PC-3 (cell line): ENCODE measurements at places on chromosomes 1 and 21. TPM values are rescaled to one million over a fixed set of nuclear protein-coding genes. Genes with fewer than 3 reads are reported as not detected.

DNA sequence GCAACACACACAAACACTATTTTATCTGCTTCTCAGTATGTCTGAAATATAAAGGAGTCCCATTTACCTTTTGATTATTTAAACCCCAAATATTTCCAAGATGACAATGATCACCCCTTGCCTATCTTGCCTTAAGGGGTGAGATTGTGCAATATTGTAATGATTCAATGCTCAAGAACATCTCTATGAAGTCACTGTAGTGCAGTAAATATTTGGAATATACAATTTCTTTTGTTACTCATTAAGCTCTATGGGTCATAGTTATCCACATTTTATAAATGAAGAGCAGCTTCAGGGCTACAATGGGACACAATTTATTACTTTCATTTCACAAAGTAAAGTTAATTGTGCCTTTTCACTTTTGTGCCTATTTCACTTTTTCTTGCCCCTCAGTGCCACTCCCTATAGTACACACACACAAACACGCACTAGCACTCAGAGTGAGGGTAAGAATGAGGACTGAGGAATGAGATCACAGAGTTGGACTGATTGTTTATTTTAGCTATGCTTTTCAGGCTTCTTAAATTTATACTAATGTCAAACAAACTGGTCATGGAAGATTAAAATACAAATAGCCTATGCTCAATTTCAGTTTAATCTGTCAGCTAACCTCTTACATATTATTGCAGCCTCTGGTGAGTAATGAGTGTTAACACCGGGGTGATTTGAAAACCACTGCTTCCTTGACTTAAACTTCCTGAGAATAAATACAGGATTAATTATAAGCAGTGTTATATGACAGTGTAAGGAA is 521.0 kb upstream of the B3GALT2 start:
- no peaks in the 10 kb centered on the region for H3K36me3 ChIP-seq
- H3K4me1 ChIP-seq, result peaks cover 13% of the 10 kb centered on the region
- peak overlapping the region; percentile 30; the same call in 1 of the 2 replicates for H3K4me3 ChIP-seq
- no peaks in the 10 kb centered on the region for H3K27me3 ChIP-seq
- peak; percentile 74 for DNase-seq

DNA sequence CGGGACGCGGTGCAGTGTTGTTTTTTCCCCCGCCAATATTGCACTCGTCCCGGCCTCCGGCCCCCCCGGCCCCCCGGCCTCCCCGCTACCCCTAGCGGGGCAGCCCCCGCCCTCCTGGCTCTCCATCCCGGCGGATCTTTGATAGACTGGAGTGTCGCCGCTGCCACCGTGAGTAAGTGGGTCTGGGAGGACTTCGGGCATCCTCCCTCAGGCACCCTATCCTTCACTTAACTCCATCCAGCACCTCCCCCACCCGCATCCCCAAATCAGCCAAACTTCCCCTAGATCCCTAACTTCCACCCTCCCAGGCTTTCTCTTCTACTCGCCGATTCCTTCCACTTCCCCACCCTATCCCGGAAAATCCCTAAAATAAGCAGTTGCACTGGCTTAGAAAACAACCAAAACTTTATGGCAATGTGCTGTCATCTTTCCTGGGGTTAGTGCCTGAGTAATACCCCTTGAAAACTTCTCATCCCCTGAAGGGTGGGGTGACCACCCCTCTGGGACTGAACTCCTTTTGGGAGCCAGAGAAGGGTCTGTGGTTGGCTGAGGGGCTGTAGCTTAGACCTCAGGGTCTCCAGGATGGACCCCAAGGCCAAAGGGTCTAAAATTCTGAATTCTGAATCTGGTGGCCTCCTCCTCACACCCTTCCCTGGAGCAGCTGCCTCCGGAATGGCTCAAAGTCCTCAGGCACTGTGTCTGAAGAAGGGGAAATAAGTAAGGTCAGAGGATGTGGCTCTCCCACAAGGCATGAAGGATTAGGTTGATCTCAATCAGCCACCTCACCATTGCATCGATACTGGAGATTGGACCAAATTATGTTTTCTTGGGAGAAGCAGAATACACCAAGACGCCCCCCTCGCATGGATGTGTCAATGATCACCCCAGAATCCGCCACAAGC is 12.2 kb downstream of the THBS3 start:
- no peaks in the 10 kb centered on the region for H3K27me3 ChIP-seq
- H3K4me1 ChIP-seq, result peaks cover 27% of the 10 kb centered on the region
- peak overlapping the region; percentile 70 for H3K4me3 ChIP-seq
- no peak for DNase-seq

The MASP2 gene
- total RNA-seq, result 0.26 and 0.92 TPM in 2 replicates

The MYOC gene
- not detected in 2 replicates for total RNA-seq

GRCh38 chr1:18535391-18536210 is 54.9 kb downstream of the KLHDC7A start:
- no peak overlapping the region for H3K4me3 ChIP-seq
- H3K36me3 ChIP-seq, result no peaks in the 10 kb centered on the region
- peaks cover 67% of the 10 kb centered on the region for H3K27me3 ChIP-seq
- no peaks in the 10 kb centered on the region for H3K4me1 ChIP-seq
- H3K27ac ChIP-seq, result no peak overlapping the region

- H3K27ac ChIP-seq, result no peak overlapping the region
- DNase-seq, result peak; percentile 83
- no peaks in the 10 kb centered on the region for H3K36me3 ChIP-seq
Measured at GRCh38 chr1:99481391-99481996, 164.4 kb upstream of the PALMD start.

GRCh38 chr1:109796484-109797302 is 33.0 kb upstream of the EPS8L3 start:
- H3K4me1 ChIP-seq, result peaks cover 25% of the 10 kb centered on the region
- DNase-seq, result no peak
- H3K27me3 ChIP-seq, result no peaks in the 10 kb centered on the region
- H3K27ac ChIP-seq, result no peak overlapping the region

DNA sequence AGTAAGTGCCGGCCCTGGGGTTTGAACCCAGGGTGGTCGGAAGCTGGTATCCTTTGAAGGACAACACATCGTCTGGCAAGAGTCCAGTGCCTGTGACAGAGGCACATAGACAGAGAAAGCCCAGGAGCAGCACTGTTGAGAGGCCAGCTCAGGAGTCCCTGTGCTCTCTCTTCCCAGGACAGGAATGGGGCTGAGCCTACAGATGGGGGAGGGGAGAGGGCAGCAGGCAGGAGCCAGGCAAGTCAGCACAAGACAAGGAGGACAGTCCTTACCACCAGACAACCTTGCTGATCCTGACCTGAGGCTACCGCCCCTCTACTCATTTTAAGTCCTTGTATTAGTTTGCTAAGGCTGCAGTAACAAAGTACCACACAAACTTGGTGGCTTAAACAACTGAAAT is 27.7 kb upstream of the SYT6 start:
- DNase-seq, result no peak
- peaks cover 19% of the 10 kb centered on the region; the same call in 1 of the 2 replicates for H3K27me3 ChIP-seq
- no peaks in the 10 kb centered on the region for H3K36me3 ChIP-seq
- H3K4me1 ChIP-seq, result peaks cover 6% of the 10 kb centered on the region; the same call in 1 of the 2 replicates
- no peak overlapping the region for H3K4me3 ChIP-seq

DNA sequence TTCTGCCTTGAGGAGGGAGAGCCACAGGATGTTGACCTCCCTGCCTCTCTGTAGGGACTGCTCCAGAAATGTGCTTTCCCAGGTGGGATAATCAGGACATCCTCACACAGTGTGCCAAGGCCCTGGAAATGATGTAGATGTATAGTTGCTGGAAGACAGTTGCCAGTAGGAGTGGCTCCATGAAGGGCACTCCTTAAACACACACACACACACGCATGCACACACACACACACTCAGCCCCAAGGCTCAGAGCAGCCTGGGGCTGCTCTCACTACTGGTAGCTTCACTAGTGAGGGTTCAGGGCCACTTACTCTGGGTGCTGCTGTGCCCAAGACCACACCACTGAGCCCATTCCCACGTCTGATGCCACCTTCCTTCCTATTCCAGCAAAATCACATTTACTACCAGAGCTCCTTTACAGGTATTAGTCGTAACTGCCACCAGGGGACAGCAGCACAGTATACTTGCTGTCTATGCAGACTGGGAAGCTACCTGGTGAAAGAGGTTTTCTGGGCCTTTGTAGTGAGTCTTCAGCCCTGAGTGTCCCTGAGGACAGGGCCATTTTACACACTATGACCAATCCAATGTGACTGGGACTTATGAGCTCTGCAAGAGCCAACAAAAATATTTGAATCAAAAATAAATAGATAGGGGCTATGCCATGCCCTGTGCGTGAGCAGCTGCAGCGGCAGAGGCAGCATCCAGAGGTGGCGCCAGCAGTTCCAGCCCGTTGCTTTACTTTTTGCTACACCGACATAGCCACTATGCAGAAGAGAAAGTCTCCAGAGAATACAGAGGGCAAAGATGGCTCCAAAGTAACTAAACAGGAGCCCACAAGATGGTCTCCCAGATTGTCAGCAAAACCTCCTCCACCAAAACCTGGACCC is 15.0 kb downstream of the CRNN start:
- no peak overlapping the region for H3K4me3 ChIP-seq
- H3K4me1 ChIP-seq, result no peaks in the 10 kb centered on the region
- no peaks in the 10 kb centered on the region for H3K36me3 ChIP-seq
- DNase-seq, result peak; percentile 54
- H3K27ac ChIP-seq, result no peak overlapping the region

DNA sequence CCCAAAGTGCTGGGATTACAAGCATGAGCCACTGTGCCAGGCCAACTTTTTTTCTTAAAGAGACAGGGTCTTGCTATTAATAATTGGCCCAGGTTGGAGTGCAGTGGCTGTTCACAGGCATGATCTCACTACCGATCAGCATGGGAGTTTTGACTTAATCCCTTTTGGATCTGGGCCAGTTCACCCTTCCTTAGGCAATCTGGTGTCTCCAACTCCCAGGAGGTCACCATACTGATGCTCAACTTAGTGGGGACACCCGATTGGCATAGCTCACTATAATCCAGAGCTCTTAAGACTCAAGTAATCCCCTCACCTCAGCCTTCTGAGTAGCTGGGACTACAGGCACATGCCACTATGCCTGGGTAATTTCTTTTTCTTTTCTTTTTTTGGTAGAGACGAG is 64.2 kb upstream of the SCYL3 start:
- no peaks in the 10 kb centered on the region for H3K27me3 ChIP-seq
- H3K27ac ChIP-seq, result no peak overlapping the region
- H3K36me3 ChIP-seq, result no peaks in the 10 kb centered on the region

DNA sequence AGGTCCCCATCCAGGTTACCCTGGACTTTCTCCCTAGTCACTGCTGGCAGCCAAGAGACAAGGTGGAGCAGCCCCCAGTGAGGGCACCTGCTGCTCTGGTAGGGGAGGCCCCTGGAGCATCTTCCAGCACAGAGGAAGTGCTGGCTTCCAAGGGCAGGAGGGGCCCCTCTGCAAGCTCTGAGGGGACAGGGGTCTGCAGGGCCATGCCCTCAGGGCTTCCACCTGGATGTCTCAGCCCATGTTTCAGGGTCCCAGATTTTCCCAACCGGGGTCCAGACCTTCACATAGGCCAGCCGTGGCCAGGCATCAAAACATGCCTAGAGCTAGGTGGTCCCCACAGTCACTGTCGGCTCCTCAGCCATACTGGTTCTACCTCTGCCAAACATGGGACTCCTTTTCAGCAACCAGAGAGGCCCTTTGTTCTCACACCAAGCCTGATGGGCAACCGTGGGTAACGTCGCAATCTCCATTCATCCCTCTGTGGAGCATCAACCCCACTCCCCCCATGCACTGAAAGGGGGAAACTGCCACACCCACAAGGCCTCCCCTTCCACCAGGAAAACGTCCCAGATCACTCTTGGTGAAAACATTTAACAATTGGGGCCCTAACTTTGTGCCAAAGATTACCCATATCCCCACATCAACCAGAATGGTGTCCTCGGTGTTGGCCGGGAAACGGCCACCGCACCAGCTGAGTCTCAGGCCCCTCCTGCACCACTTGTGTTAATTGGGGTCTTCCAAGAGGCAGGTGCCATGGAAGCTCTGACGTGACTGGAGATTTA is 1.9 kb upstream of the COL6A2 start:
- H3K4me3 ChIP-seq, result no peak overlapping the region
- peaks cover 20% of the 10 kb centered on the region for H3K4me1 ChIP-seq
- no peaks in the 10 kb centered on the region for H3K27me3 ChIP-seq
- no peak for DNase-seq

DNA sequence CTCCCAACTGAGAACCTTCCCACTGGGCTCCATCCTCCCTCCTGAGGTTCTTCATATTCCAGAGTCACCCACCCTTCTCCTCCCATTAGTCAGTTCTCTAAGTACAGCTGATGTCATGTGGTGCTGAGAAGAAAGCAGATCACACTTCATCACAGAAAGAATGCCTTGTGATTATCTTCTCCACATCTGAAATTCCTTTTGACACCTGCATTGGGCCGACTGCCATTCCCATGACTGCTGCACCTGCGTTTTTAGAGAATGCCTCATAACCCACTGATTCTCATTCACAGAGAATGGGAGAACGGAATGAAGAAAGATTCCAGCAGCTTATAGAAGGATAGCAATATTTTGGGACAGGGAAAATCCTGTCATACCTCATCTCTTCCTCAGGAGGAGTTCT is 14.3 kb downstream of the LEPR start:
- no peak for DNase-seq
- no peaks in the 10 kb centered on the region for H3K36me3 ChIP-seq
- no peaks in the 10 kb centered on the region for H3K27me3 ChIP-seq
- no peak overlapping the region for H3K27ac ChIP-seq
- peaks cover 11% of the 10 kb centered on the region for H3K4me1 ChIP-seq
- no peak overlapping the region for H3K4me3 ChIP-seq

- DNase-seq, result no peak
- peaks cover 85% of the 10 kb centered on the region for H3K36me3 ChIP-seq
- no peak overlapping the region for H3K27ac ChIP-seq
- peaks cover 10% of the 10 kb centered on the region for H3K4me1 ChIP-seq
- H3K27me3 ChIP-seq, result no peaks in the 10 kb centered on the region
Measured at GRCh38 chr1:156795787-156796186, 20.9 kb downstream of the SH2D2A start.

DNA sequence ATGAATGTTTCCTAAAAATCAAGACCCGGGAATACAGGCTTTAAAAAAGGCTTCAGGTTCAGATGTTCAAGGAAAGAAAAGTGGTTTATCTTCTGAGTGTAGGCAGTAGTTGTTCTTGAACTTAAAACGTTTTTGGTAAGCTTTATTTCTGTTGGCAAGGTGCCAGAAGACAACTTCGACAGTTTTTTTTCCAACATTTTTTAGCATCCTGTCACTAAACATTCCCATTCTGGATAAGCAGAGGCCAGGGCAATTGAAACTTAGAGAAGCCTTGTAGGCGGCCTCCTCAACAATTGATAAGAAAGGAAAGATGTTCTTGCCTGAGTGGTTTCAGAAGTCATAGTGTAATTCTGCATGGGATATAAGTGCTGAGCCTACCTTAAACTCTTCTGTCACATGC is 66.7 kb downstream of the PATJ start:
- no peaks in the 10 kb centered on the region for H3K27me3 ChIP-seq
- no peak overlapping the region for H3K27ac ChIP-seq
- H3K4me3 ChIP-seq, result no peak overlapping the region
- no peaks in the 10 kb centered on the region for H3K4me1 ChIP-seq

DNA sequence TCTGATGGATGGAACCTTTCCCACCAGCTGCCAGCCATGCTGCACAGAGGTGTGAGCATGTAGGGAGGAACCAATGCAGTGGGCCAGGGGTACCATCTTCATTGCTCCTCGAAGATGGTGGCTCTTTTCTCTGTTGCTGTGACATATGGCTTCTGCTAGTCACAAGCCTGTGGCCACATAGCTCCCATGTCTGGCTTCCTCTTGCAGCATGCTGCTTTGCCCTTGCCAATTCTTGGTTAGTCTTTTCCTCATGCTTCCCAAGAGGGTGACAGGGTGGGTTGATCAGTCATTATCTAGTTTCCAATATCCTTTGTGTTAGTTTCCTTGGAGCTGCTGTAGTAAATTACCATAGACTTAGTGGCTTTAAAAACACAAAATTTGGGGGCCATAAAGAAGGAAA is 123.4 kb downstream of the ETS2 start:
- no peaks in the 10 kb centered on the region for H3K27me3 ChIP-seq
- H3K4me1 ChIP-seq, result peaks cover 16% of the 10 kb centered on the region
- no peak overlapping the region for H3K4me3 ChIP-seq
- no peak for DNase-seq
- H3K27ac ChIP-seq, result no peak overlapping the region
- no peaks in the 10 kb centered on the region for H3K36me3 ChIP-seq
